ENCODE measurements at places on chromosomes 5 and 9.

- H3K27me3 ChIP-seq: no peaks in the 10 kb centered on the region
- H3K27ac ChIP-seq: no peak overlapping the region
- no peaks in the 10 kb centered on the region for H3K4me1 ChIP-seq
Observed at GRCh38 chr5:10243660-10244240, 5.9 kb downstream of the ATPSCKMT start.

DNA sequence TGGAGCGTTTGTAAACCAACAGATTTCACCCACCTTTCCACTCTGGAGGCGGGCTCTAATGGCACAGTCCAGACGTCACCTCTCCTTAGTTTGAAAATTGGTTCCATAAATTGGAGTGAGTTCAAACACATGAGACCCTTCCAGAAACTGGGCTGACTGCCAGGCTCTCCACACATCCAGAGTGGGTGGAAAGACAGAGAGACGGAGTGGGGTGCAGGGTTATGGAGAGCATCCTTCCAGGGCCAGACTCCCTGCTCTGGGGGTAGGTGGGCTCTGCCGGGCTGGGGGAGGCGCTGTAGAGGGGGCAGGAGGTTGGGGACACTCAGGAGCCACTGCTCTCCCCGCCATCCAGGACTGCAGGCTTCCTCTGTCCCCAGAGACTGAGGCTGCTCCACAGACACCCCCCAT is 104.7 kb upstream of the PHYKPL start:
- DNase-seq: no peak
- no peaks in the 10 kb centered on the region for H3K27me3 ChIP-seq
- no peak overlapping the region for H3K27ac ChIP-seq
- peaks cover under 1% of the 10 kb centered on the region for H3K4me1 ChIP-seq

DNA sequence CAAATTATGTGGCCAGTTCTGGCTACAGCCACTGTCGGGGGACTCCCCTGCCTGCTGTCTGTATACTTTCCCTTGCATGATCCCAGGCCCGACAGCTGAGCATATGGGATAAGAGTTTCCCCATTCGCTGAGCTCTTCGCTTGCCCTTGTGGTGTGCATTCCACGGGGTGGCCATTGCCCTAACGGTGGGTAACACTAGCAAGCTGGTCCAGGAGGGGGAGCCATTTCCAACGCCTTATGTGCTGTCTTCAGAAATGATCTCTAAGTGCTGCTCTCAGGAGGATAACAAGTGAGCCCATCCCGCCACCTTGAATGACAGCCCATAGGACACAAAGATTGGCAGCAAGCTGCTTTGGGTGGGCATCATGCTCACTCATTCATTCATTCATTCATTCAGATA is 190.9 kb downstream of the FSTL4 start:
- no peaks in the 10 kb centered on the region for H3K4me1 ChIP-seq
- no peaks in the 10 kb centered on the region for H3K36me3 ChIP-seq
- no peak overlapping the region for H3K4me3 ChIP-seq
- no peak overlapping the region for H3K27ac ChIP-seq

DNA sequence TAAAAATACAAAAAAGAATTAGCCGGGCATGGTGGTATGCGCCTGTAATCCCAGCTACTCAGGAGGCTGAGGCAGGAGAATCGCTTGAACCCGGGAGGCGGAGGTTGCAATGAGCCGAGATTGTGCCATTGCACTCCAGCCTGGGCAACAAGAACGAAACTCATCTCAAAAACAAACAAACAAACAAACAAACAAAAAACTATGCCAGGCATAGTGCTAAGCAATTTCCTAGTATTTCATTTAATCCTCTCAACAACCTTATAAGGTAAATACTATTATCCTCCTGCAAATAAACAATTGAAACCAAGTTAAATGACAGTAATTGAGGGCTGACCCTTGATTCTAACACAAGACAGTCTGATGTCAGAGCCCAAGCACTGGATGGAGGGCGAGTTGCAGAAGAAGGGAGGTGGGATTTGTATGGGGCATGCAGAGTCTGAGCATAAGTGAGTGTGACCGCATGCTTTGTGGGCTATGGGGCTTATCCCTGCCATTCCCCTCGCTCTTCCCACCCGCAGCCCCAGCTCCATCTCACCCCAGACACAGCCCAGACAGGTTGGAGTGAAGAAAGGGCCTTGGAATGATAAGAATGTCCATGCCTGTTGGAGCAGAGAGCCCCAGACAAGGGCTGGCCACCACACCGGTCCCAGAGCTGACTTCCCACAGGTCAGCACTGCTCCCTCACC is 24.3 kb upstream of the RPS14 start:
- no peak for DNase-seq
- H3K36me3 ChIP-seq: no peaks in the 10 kb centered on the region
- no peak overlapping the region for H3K27ac ChIP-seq
- no peaks in the 10 kb centered on the region for H3K27me3 ChIP-seq

DNA sequence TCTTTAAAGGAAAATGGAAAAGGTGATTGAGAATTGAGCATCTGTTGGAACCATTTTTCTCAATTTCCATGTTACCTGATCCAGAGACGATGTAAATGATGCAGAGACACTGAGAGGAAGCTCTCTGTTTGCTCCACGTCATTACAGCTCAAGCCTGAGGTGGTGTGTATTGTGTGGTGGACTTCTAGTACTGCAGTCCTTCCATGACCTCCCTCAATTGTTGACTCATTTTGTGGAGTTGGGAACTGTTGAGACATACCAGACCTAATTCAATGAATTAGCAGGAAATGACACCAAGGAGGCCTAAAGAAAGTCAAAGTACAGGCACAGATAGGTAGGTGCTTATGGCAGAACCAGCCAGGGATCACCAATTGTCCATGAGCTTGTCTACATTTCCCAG is 15.6 kb upstream of the LVRN start:
- no peak for DNase-seq
- H3K4me1 ChIP-seq: no peaks in the 10 kb centered on the region
- H3K4me3 ChIP-seq: no peak overlapping the region
- H3K36me3 ChIP-seq: no peaks in the 10 kb centered on the region
- no peaks in the 10 kb centered on the region for H3K27me3 ChIP-seq

- H3K27ac ChIP-seq: peak overlapping the region; percentile 93
- H3K4me1 ChIP-seq: peaks cover 3% of the 10 kb centered on the region
- H3K36me3 ChIP-seq: no peaks in the 10 kb centered on the region
- no peak for DNase-seq
- peak overlapping the region; percentile 92 for H3K4me3 ChIP-seq
- no peaks in the 10 kb centered on the region for H3K27me3 ChIP-seq
Observed at GRCh38 chr5:56817263-56818014, 2.1 kb downstream of the MAP3K1 start.

GRCh38 chr5:133274597-133274935 is 222.8 kb downstream of the HSPA4 start:
- H3K27ac ChIP-seq: no peak overlapping the region
- DNase-seq: no peak
- no peaks in the 10 kb centered on the region for H3K27me3 ChIP-seq
- no peaks in the 10 kb centered on the region for H3K36me3 ChIP-seq

DNA sequence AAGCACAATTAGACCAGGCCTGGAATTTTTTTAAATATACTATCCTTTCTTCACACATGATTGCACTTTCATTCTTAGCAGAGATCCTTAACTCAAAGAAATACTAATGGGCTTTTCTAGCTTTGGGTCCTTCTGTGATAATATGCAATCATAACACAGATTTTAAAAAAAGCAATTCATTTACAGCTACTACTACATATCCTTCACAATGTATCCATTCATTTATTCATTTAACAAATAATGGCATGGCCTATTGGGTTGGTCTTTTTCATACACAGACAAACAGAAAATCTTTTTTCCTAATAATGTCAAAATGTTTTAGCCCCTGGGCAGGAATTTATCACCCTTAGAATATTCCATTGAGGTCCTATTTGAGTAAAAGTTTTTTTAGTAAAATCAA is 47.0 kb downstream of the SAXO1 start:
- no peak overlapping the region for H3K27ac ChIP-seq
- no peak overlapping the region for H3K4me3 ChIP-seq

DNA sequence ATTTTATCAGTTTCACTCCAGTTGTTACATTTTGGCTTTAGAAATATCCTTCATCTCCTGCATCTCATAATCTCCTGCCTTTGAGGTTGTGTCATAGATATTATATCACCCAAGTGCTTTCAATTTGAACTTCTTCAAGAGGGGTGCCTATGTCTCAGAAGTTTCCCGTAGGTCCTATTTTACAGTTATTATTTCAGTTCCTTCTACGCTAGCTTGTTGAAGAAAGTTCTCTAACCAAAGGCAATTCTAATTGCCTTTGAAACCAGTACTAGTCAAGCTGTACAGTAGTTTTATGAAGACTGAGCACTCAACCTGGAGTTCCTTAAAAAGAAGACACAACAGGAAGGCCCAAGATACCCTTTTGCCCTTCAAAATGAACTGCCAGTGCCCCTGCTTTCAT is 116.4 kb downstream of the ZCCHC7 start:
- H3K4me1 ChIP-seq: no peaks in the 10 kb centered on the region
- H3K36me3 ChIP-seq: no peaks in the 10 kb centered on the region
- no peak overlapping the region for H3K27ac ChIP-seq
- DNase-seq: no peak
- no peaks in the 10 kb centered on the region for H3K27me3 ChIP-seq
- no peak overlapping the region for H3K4me3 ChIP-seq

GRCh38 chr5:133244242-133244641 is 192.4 kb downstream of the HSPA4 start:
- no peaks in the 10 kb centered on the region for H3K4me1 ChIP-seq
- no peak overlapping the region for H3K4me3 ChIP-seq
- H3K27ac ChIP-seq: no peak overlapping the region
- no peaks in the 10 kb centered on the region for H3K27me3 ChIP-seq

- no peaks in the 10 kb centered on the region for H3K27me3 ChIP-seq
Observed at GRCh38 chr9:75242426-75242825, 154.1 kb downstream of the OSTF1 start.

DNA sequence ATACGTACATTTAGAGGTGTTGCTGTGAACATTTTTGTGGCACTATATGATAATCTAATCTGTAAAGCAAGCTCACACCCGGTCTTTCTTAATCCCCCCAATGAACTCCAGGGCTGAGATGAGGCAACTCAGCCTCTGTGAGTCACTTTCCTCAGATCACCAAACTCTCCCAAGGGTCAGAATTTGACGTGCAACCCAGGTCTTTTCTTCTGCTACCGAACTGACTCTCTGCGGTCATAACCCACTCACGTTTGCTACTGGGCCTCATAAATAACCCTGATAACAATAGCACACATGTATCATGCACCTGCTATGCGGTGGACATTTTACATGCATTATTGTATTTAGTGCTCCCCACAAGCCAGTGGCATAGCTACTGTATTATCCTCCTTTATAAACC is 153.1 kb downstream of the DROSHA start:
- no peak for DNase-seq
- no peaks in the 10 kb centered on the region for H3K36me3 ChIP-seq
- no peak overlapping the region for H3K4me3 ChIP-seq

GRCh38 chr9:126342621-126343031 is 16.0 kb downstream of the MVB12B start:
- H3K36me3 ChIP-seq: no peaks in the 10 kb centered on the region
- H3K27me3 ChIP-seq: no peaks in the 10 kb centered on the region
- DNase-seq: peak; percentile 21
- H3K4me1 ChIP-seq: peaks cover 3% of the 10 kb centered on the region
- H3K27ac ChIP-seq: no peak overlapping the region

DNA sequence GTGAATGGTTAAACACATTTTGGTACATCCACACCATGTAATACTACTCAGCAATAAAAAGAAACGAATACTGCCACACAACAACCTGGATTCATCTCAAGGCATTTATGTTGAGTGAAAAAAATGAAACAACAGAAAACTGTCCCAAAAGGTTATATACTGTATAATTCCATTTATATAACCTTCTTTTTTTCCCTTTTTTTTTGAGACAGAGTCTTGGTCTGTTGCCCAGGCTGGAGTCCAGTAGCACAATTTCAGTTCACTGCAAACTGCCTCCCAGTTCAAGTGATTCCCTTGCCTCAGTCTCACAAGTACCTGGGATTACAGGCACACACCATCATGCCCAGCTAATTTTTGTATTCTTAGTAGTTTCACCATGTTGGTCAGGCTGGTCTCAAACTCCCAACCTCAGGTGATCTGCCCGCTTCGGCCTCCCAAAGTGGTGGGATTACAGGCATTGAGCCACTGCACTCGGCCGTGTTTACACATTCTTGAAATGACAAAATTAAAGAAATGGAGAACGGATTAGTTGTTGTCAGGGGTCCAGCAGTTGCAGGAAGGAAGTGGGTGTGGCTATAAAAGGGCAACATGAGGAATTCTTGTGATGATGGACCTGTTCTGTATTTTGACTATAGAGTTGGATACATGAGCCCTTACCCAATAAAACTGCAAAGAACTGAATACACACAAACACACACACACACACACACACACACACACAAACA is 17.4 kb downstream of the PPP6C start:
- no peak overlapping the region for H3K27ac ChIP-seq
- H3K36me3 ChIP-seq: no peaks in the 10 kb centered on the region
- no peaks in the 10 kb centered on the region for H3K27me3 ChIP-seq
- no peak for DNase-seq
- no peaks in the 10 kb centered on the region for H3K4me1 ChIP-seq

- no peak overlapping the region for H3K27ac ChIP-seq
- no peak for DNase-seq
- no peak overlapping the region for H3K4me3 ChIP-seq
- H3K4me1 ChIP-seq: no peaks in the 10 kb centered on the region
- no peaks in the 10 kb centered on the region for H3K36me3 ChIP-seq
- H3K27me3 ChIP-seq: no peaks in the 10 kb centered on the region
Observed at GRCh38 chr9:16986556-16986955, 116.1 kb upstream of the BNC2 start.

GRCh38 chr9:10651012-10651411 is 38.2 kb upstream of the PTPRD start:
- no peak overlapping the region for H3K4me3 ChIP-seq
- no peak overlapping the region for H3K27ac ChIP-seq
- no peaks in the 10 kb centered on the region for H3K27me3 ChIP-seq
- no peaks in the 10 kb centered on the region for H3K4me1 ChIP-seq

- H3K27ac ChIP-seq: no peak overlapping the region
- no peaks in the 10 kb centered on the region for H3K27me3 ChIP-seq
- H3K36me3 ChIP-seq: no peaks in the 10 kb centered on the region
- DNase-seq: no peak
- no peaks in the 10 kb centered on the region for H3K4me1 ChIP-seq
- H3K4me3 ChIP-seq: no peak overlapping the region
Observed at GRCh38 chr9:79613145-79613544, 41.4 kb downstream of the TLE4 start.

DNA sequence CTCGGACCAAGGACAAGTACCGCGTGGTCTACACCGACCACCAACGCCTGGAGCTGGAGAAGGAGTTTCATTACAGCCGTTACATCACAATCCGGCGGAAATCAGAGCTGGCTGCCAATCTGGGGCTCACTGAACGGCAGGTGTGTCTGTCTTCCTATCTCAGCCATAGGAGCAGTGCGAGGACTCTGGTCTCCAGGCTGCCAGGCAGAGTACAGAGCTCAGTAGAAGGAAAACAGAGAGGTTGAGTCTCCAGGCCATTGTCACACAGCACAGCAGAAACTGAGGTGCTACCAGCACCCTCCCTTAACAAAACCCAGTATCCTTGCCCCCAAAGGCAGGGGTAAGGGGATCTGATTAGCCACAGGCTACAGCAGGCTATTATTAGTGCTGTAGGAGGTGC is 7.1 kb upstream of the SLC6A7 start:
- H3K4me1 ChIP-seq: peaks cover 54% of the 10 kb centered on the region
- no peaks in the 10 kb centered on the region for H3K27me3 ChIP-seq
- H3K27ac ChIP-seq: peak overlapping the region; percentile 91
- H3K36me3 ChIP-seq: no peaks in the 10 kb centered on the region

GRCh38 chr9:124941679-124942561 is 1.0 kb upstream of the GOLGA1 start:
- no peaks in the 10 kb centered on the region for H3K36me3 ChIP-seq
- H3K27me3 ChIP-seq: no peaks in the 10 kb centered on the region
- H3K27ac ChIP-seq: peak overlapping the region; percentile 98
- peak overlapping the region; percentile 58 for H3K4me3 ChIP-seq
- DNase-seq: peak; percentile 68

Data from colonic mucosa (tissue), 4 donors.